Smooth muscle cell of bladder (primary cell): ENCODE measurements at places on chromosomes 3 and 15. TPM values are rescaled to one million over a fixed set of nuclear protein-coding genes. Genes with fewer than 3 reads are reported as not detected.

The SMARCC1 gene
- total RNA-seq = 19.1 and 27.7 TPM in 2 replicates

The CELF6 gene
- total RNA-seq = under 0.01 and 0.18 TPM in 2 replicates

The SETMAR gene
- total RNA-seq = 8.8 and 9.0 TPM in 2 replicates

The MUC13 gene
- total RNA-seq = 0.14 and 0.18 TPM in 2 replicates

The BBS4 gene
- total RNA-seq = 20.6 and 25.6 TPM in 2 replicates

The USF3 gene
- 3.8 and 4.4 TPM in 2 replicates for total RNA-seq

The DOCK3 gene
- 0.09 and 0.14 TPM in 2 replicates for total RNA-seq

The CPNE9 gene
- not detected in 2 replicates for total RNA-seq

The PFKFB4 gene
- 6.0 and 29.4 TPM in 2 replicates for total RNA-seq

The SH3GL3 gene
- 0.18 and 0.28 TPM in 2 replicates for total RNA-seq

The SEMA5B gene
- not detected in 2 replicates for total RNA-seq

The PSMA4 gene
- total RNA-seq = 130 and 168 TPM in 2 replicates

The MCTP2 gene
- total RNA-seq = 8.7 and 20.1 TPM in 2 replicates

The FHIT gene
- total RNA-seq = 0.28 and 1.1 TPM in 2 replicates

The RETNLB gene
- not detected in 2 replicates for total RNA-seq

The FANCD2OS gene
- total RNA-seq = not detected in 2 replicates

The TPRG1 gene
- total RNA-seq = 0.43 and 0.55 TPM in 2 replicates

The UBL7 gene
- 29.8 and 33.1 TPM in 2 replicates for total RNA-seq

The MIX23 gene
- 24.6 and 41.1 TPM in 2 replicates for total RNA-seq

The KNG1 gene
- not detected in 2 replicates for total RNA-seq

The KCNMB2 gene
- total RNA-seq = not detected in 2 replicates

The CFAP91 gene
- 0.14 and 0.18 TPM in 2 replicates for total RNA-seq

The KNL1 gene
- 1.3 and 1.7 TPM in 2 replicates for total RNA-seq

The AADACL2 gene
- not detected in 2 replicates for total RNA-seq

The NPAP1 gene
- total RNA-seq = not detected in 2 replicates

The ITIH1 gene
- 0.14 and 0.18 TPM in 2 replicates for total RNA-seq

The MESP2 gene
- 0.37 and 0.57 TPM in 2 replicates for total RNA-seq

The FBLN2 gene
- 161 and 442 TPM in 2 replicates for total RNA-seq

The INTS14 gene
- total RNA-seq = 23.5 and 31.2 TPM in 2 replicates

The FAM107A gene
- total RNA-seq = under 0.01 TPM in 1 of 2 replicates, not detected in the other

The CA12 gene
- 42.1 and 108 TPM in 2 replicates for total RNA-seq

The USP4 gene
- 17.8 and 21.7 TPM in 2 replicates for total RNA-seq

The PLEKHO2 gene
- total RNA-seq = 28.0 and 30.4 TPM in 2 replicates

The MLH1 gene
- 43.3 and 43.8 TPM in 2 replicates for total RNA-seq
